Foreskin keratinocyte (primary cell): ENCODE measurements at places on chromosomes 5 and 9. TPM values are rescaled to one million over a fixed set of nuclear protein-coding genes. Genes with fewer than 3 reads are reported as not detected.

GRCh38 chr5:170508660-170509347 is 5.0 kb downstream of the KCNIP1 start:
- DNase-seq: no peak

DNA sequence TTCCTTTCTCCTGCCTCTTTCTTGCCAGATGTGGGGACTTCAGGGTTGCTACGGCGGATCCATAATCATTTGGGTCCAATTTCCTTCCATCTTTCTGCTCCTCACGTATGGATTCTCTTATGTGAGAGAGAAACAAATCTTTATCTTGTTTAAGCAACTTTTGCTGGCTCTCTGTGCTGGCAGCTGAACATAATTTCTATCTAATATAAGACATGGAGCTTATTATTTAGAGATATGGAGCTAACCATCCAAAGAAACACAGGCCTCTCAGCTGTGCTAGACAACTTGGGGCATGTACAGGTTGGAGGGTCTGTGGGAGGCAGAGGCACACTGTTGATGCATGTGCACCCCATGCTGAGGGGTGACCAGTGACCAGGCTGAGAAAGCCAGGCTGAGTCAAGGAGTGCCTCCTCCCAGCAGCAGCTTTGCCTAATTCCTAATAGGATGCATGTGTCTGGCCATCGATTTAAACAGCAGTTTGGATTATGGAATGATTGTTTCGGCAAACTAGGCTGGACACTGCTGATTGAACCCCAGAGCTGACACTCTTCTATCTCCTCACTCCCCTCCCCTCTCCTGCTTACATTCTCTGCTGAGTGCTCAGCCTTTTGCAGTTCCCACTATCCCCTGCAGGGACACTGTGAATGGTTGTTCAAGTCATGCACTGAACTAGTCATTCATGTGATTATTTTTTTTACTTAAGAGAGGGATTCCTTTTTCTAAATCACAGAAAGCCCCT is 195.8 kb downstream of the ERCC6L2 start:
- peak; percentile 29 for DNase-seq

DNA sequence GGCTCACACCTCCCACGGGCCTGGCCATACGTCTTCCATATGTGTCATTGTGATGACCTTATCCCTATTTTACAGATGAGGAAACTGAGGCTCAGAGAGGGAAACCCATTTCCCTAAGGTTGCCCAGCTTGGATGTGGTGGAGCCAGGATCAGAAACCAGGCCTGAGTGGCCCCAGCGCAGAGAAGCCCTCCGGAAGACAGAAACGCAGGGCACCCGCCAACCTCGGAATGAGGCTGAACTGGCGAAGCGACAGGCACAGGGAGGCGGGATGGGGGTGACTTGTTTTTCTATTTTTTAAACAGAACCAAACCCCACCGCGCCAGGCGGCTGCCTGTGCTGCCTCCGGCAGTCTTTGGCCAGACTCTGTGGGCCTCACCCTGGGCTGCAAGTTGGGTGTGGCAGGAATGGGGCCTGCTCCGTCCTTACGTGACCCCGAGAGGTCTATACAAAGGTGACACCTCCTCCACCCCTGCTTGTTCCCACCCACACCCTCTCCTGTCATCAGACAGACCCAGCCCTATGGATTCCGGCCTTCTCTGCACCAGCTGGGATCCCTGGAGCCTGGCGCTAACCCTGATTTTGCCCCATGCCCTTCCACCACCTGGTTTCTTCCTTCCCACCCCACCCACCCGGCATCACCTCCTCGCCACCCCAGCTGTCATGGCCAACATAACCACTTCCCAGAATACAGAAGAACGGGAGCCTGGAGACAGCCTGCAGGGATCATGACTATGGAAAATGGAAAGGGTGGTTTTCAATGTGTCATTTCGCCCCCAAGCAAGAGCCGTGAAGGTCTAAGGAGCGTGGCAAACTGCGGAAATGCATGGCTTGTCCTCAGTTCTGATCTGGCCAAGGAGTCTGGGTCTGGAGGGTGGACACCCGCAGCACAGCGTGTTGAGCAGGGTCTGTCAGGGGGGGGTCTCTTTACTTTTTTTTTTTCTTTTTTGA is 23.6 kb downstream of the PLPP7 start:
- no peak for DNase-seq

GRCh38 chr5:135826221-135826525 is 8.3 kb upstream of the SLC25A48 start:
- no peak for DNase-seq

- peak; percentile 69 for DNase-seq
Measured at GRCh38 chr9:115115117-115115880, 2.7 kb downstream of the TNC start.

GRCh38 chr5:10885026-10885425 is 124.0 kb upstream of the DAP start:
- DNase-seq: peak; percentile 57

- peak; percentile 86 for DNase-seq
Measured at GRCh38 chr5:149345147-149345891, at the start of gene GRPEL2. TSS of gene GRPEL2 (plus strand) at chr5:149345499. CDS start at chr5:149345540, 41 bp downstream.

DNA sequence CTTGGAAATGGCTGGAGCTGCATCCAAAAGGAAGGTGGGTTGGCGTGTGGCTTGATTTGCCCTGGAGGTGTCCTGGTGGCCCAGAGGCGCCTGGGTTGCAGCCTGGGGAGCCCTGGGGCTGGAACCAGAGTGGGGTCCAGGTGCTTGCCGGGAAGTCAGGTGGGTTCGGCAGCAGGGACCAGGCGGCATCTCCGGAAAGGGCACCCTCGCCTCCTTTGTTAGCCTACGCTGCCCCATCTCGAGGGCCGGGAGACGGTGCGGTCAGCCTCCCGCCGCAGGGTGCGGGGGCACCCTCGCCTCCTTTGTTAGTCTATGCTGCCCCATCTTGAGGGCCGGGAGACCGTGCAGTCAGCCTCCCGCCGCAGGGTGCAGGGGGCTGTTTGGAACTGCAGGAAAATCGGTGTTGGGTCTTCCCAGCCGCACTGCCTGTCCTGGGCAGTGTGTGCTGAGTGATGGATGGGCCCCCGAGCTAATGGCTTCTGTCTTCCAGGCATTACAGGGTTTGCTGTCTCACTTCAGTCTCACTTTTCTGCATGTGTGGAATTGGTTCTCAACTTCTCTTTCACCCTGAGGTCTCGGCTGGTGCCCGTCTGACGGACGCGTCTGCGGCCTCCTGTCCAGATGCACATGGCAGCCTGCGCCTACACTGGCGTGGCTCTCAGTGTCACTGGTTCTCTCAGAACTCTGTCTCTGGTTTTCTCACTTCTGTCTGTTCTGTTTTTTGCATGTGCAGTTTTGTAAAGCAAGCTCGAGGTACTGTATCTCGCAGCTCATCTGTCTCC is 139.0 kb downstream of the CACNA1B start:
- DNase-seq: no peak

DNA sequence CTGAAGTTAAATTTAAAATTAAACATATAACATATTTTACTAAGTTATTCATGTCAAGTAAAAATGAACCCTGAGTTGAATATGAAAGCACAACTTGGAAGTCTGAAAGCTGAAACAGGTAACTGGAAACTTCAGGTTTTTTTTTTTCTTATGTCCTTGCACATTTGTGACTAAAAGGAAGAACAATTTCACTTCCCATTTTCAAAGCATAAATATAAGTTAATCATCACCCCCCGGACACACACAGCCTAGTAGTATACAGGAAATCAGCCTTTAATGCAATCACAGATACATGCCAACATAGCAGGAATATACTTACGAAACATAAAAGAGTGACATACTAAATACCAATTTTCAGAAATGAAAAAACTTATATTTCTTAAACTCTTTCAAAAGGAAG is 225.9 kb downstream of the RFX3 start:
- DNase-seq: no peak

DNA sequence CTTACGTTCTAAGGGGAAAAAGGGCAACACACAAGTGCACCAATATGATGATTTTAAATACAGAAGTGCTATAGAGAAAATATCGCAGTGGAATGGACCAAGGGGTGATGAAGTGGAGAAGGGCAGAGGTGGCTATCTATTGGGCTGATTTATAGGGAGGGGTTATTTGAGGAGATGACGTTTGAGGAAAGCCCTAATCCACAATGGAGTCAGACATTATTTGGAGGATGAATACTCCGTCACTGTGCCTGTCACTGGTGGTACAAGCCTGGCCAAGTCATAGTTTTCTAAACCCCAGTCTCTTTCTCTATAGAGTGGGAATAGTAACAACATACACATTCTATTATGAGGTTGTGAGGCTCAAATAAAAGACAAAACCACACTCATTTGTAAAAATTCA is 48.5 kb downstream of the MEF2C start:
- DNase-seq: no peak

GRCh38 chr5:143143973-143144372 is 259.5 kb downstream of the NR3C1 start:
- no peak for DNase-seq

SYNPO gene
- 8.8 and 10.1 TPM in 2 replicates for total RNA-seq

C9orf50 gene
- total RNA-seq: not detected in 2 replicates

EGFLAM gene
- total RNA-seq: 0.63 TPM in 1 of 2 replicates, not detected in the other

GABRP gene
- total RNA-seq: not detected in 2 replicates

PRUNE2 gene
- 0.99 and 2.2 TPM in 2 replicates for total RNA-seq

ARSI gene
- 4.7 and 5.0 TPM in 2 replicates for total RNA-seq
